ENCODE measurements at places on chromosomes 13 and 19. TPM values are rescaled to one million over a fixed set of nuclear protein-coding genes. Genes with fewer than 3 reads are reported as not detected.

Gene CD79A
- total RNA-seq, result not detected

Gene PTGER1
- 5.2 TPM for total RNA-seq

Gene LGALS14
- not detected for total RNA-seq

Gene SLC5A5
- not detected for total RNA-seq
